NCI-H524 (cell line): ENCODE measurements at places on chromosomes 2 and 18.

DNA sequence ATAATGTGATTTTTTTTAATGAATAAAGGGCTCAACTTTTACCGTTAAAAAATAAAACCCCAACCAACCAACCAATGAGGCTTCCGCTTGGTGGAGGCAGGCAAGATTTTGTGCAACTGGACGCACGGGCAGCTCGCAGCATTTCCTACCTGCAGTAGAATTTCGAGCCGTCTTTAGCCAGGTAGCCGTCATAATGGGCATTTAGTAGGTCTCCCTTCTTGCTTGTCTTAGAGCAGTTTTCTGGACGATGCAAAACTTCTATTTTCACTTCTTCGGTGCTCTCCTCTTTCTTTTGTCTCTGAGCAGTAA lies 316 bp downstream of the FKBP7 start:
- DNase-seq = no peak

- peak; percentile 74 for DNase-seq
Observed at GRCh38 chr2:206693399-206694137, 24.6 kb downstream of the DYTN start.

GRCh38 chr2:118548880-118549488 lies 298.5 kb downstream of the EN1 start:
- no peak for DNase-seq

GRCh38 chr18:77052983-77053309 lies 79.6 kb downstream of the MBP start:
- peak; percentile 76 for DNase-seq

GRCh38 chr2:128584296-128584890 lies 265.7 kb upstream of the HS6ST1 start:
- DNase-seq = no peak
